ENCODE measurements at places on chromosomes 1 and 21.

DNA sequence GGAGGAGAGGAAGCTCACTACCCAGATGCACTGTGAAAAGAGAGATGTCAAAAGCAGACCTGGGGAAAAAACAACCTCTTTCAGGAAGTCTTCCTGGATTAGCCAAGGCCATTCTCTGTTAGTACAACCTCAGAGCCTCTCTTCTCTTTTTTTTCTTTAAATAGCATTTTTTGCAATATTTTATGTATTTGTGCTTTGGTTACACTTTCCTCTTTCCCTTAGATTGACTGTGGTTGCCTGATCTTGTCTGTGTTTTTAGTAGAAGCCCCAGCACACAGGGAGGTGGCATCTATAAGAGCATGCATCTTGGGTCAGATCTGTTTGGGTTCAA lies 18.8 kb downstream of the SLC26A9 start:
- no peak for DNase-seq

DNA sequence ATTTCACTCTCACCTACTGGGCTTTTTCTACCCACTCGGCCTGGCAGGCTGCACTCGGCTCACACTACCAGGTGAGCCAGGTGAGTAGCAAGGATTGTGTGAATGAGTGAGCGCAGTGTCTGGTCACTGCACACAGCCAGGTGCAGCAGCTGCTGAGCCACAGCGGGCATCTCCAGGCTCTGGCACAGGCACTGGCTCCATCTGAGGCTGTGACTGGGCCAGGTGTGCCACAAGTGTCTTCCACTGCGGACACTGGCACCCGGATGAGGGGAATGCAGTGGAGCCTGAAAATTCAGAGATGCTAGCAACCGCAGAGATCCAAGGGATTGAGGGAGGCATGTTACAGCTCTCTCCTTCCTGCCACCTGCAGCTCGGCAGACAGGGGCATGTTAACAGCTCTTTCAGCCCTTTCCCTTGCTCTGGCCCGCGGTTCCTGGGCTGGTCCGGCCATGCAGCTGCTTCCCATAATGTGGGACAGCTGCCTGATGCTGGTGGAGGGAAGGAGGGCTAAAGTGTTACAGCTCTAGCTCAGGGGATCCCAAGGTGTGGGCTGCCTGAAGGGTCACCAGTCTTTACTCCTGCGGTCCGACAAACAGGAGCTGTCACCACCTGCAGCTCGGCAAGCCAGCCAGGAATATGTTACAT lies 1038.3 kb downstream of the AMY1C start:
- DNase-seq: no peak

DNA sequence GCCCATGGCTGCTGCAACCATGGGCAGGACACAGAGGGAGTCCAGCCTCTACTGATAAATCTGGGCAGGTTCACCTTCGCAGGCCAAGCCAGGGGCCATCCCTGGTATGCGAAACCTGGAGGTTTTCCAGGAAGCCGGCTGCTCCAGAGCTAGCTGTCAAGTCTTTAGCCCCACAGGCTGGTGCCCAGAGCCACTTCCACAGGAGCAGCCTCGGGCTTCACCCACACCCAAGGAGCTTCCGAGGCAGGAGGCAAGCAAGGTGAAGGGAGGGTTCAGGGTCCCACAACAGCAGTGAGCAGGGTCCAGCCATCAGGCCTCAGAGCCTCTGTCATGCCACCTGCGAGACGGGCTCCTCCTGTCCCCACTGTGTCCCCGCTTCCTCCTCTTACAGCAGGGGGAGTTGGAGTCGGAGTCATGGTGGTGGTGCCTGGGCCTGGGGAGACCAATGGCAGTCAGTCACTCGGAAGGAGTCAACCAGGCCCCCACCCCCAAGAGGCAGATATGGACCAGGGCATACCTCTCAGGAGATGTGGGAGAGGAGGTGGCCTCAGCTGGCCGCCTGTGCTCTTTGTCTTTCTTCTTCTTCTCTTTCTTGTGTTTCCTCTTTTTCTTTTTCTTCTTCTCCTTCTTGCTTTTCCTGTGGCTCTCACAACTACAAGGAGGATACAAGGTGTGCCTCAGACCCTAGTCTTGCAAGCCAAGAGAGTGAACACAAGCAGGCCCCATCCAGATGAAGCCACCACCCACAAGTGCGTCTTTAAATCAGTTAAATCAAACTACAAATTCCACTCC lies 2.1 kb downstream of the C1orf35 start:
- no peak for DNase-seq

- DNase-seq: no peak
Observed at GRCh38 chr1:102098536-102098935, 101.8 kb upstream of the OLFM3 start.

DNA sequence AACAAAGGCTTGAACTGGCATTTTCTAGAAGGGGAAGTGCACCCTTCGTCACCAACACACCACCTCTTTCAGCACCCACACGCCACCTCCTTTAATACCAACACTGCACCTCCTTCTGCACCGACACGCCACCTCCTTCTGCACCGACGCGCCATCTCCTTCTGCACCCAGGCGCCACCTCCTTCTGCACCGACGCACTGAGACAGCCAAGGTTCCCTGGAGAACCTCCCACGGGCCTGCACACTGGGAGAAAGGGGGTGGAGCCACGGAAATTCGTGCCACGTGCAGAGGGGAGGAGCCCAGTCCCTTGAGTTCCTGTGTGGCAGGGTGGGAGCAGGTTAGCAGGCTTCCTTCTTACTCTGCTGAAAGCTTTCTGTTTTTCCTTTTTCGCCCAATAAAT lies 327.9 kb upstream of the C1orf174 start:
- no peak for DNase-seq

- no peak for DNase-seq
Observed at GRCh38 chr1:27872802-27873551, 633 bp downstream of the THEMIS2 start.

DNA sequence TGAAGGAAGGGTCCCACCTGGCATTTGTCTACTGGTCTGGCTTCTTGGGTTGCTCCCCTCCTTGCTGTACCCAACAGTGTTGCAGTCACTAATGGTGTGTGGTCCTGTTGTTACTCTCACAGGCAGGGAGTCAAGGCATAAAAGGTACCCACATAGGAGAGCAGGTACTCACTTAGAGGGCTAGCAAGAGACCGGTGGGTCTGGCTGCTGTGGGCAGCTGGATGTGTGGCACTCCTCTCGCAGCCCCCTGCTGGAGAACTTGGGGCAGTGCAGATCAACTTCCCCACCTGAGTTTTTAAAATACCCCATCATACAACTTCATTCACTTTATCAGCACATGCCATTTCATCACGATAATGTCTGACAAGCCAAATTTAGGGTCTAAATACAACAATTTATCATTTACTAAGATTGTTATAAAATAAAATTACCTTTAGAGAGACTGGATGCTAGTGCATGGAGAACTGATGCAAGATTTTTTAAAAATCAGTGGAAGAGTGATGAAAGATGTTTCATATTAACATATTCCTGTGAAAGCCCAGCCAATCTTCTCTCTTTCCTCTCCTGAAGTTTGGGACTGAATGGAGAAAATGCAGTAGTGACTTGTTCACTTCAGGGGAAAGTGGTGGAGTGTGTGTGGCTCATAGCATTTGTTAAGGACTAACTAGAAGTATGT lies 42.8 kb downstream of the ACP6 start:
- DNase-seq: peak; percentile 17

DNA sequence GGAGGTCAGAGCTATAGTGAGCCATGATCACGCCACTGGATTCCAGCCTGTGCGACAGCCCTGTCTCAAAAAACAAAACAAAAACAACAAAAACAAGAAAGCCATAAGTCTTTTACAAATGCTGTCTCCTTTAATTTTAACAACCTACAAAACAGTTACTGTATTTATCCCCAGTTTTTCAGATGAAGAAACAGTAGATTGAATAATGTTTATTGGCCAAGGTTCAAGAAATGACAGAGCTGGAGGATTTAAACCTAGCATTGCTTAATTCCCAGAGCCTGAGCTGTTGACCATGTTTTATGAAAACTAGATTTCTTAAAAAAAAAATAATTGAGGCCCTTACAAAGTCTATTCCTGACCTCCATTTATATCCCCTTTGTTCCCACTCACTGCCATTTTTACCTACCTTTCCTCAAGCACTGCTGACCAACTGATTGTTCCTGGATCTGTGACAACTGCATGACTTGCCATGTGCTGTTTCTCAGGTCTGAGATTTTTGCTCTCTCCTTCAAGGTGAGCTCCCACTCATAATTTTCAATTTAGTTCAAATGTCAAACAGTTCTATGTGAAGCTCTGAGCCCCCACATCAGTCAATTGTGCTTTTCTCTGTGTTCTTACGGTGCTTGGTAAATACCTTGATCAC lies 140.8 kb downstream of the CHRM3 start:
- DNase-seq: peak; percentile 49

GRCh38 chr21:37921091-37921490 lies 4.8 kb upstream of the KCNJ6 start:
- DNase-seq: no peak

DNA sequence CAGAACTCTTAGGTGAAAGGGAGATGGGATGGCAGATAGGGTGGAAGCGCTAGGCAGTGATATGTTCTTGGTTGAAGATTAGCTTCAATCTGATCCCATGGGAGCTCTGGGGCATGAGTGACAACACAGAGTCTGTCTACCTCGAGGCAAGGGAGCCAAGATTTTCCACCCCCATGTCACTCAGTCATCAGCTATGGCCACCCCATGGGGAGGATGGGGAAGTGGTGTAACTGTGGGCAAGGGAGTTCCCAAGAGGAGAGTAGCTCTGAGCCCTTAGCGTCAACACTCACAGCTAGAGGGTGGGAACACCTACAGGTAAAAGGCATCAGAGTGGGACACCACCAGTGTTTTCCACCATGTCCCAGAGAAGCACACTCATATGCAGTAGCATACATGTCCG lies 30.3 kb upstream of the C1QA start:
- no peak for DNase-seq

DNA sequence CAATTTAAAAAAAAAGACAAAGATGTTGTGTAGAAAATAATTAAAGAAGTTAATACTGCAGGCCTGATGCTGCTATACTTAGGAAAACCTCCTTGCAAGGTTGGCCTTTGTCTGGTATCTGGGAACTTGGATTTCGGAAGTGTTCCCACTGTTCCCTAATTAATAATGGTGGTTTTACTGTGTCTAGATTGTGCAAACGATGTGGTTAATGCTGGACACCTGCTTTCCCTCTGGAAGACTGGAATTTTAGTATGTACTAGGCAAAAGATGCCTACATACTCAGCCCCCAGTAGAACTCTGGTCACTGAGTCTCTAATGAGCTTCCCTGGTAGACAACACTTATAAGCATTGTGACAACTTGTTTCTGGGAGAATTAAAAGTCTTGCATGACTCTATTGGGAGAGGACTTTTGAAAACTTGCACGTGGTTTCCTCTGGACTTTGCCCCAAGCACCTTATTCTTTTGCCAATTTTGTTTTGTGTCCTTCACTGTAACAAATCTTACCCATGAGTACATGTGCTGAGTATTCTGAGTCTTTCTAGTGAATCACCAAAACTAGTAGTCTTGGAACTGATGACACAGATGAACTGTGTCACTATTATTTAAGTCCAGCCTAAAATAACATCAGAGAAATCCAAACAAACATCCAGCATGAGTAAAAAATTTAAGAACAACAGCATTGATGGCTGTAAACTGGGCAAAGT lies 40.4 kb downstream of the LIN9 start:
- no peak for DNase-seq

DNA sequence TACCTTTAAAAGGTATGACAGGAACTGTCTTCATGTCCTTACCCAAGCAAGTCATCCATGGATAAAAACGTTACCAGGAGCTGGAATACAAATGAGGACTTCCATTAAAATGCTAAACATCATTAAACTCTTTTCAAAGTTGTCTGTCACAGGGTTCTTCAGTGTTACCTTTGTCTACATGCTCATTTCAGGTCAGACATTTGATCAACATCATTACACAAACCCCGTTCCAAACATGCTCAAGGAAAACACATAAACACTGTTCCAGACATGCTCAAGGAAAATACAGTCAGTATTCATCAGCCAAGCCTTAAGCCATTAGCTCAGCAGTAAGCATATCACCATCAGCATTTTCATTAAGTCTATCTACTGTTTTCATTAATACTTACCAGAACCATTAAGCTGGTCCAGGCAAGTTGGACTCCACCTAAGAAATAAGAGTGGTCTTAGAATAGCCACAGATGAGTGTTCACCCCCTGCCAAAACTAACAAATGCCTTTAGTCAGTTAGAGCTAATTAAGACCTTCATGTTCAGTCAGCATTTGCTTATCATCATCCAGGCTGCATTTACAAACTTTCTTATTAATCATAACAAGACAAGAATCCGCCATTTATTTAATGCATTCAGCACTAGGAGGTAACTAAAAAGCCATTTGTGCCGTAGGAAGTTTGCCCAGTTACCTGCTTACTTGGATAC lies 2.2 kb downstream of the GAS5 start:
- no peak for DNase-seq

DNA sequence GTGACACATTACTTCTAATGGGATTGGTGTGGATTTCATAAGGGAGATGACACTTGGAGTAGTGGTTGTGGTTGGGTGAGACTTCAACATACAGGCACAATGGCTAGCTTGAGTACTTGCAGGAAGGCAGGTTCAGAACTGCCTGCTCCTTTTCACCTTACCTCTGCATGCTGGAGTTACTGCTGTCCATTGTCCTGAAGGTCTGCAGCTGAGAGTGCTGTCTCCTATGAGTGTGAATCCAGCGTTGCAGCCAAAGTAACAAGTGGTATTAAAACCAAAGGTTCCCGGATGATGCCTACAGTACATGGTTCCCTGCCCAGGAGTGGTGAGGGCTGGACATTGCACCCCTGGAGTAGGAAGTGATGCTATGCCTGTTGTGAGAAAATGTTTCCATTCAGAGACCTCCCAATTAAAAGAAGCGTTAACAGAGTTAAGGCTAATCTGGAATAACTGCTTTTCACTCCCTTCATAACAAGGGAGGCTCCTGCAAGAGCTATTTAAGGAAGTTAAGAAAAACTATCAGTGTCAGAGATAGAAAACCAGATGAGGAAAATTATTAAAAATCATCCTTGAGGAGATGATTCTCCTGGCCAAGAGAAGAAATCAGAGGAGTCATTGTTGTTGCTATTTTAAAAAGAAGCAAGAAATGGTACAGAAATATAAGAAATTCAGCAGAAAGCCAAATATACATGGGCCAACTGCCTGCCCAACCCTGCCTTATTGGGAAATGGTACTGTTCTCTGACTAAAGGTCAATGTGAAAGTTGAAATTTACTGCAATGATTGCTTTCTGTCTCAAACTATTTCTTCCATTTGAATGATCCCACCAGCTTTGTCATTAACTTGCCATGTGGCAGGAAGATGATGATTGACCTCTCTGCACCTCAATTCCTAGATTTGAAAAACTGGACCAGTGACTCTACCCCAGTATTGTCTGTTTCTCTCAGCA lies 9.8 kb upstream of the F5 start:
- DNase-seq: peak; percentile 16

DNA sequence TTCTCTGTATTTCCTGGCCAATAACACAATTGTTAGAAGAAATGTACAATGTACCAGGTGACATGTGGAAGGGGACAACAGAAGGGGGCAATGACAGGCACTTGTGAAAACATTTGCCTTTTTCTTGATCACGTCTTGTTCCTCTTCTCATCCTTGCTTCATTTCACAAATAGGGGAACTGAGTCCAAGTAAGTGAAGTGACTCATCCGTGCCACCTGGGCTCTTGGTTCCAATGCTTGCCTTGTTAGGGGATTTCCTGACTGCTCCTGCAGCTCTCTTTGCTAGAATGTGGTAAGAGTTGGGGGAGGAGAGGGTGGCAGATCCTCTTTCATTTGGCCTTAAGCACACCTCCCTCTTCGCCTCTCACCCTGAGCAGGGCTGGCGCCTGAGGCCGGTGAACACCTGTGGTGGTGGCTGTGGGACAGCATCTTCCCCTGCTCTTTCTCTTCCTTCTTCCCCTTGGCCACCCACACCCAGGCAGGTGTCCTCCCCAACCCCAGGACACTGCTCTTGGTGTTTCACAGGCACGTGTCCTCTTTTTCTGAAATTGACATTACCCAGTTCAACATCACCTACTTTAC lies 2.2 kb upstream of the RHEX start:
- no peak for DNase-seq

Measured in muscle of back (tissue), 13 donors.